Aorta (tissue), 5 donors: ENCODE measurements at places on chromosomes 3 and 15. TPM values are rescaled to one million over a fixed set of nuclear protein-coding genes. Genes with fewer than 3 reads are reported as not detected.
A peak's percentile ranks its signal among the peaks of the same experiment; 100 is the strongest.

Gene ABI3BP
- total RNA-seq, result 213 TPM

- DNase-seq, result no peak
Measured at GRCh38 chr3:106337116-106337515, 468.3 kb upstream of the CBLB start.

- peak; percentile 83 for DNase-seq
Measured at GRCh38 chr15:37098468-37099318, 1.7 kb downstream of the MEIS2 start.

GRCh38 chr3:130693314-130693713 lies 53.3 kb downstream of the PIK3R4 start:
- DNase-seq, result no peak

DNA sequence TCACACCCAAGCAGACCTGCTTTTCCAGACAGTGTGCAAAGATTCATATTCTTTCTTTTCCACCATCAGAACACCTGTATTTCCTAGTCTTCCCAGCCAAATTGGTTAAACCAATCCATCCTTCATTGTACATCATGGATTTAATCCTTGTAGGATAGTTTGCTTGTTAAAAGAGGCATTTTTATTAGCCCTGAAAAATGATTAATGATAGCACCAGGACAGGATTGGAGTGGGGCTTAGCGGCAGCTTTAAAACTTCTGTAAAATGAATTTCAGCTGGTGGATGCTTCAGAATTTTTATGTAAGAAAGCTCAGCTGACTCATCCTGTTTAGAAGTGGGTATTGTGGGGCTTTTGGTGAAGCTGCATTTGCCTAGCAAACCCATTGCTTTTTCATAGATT lies 36.1 kb upstream of the ARHGEF26 start:
- DNase-seq, result no peak

DNA sequence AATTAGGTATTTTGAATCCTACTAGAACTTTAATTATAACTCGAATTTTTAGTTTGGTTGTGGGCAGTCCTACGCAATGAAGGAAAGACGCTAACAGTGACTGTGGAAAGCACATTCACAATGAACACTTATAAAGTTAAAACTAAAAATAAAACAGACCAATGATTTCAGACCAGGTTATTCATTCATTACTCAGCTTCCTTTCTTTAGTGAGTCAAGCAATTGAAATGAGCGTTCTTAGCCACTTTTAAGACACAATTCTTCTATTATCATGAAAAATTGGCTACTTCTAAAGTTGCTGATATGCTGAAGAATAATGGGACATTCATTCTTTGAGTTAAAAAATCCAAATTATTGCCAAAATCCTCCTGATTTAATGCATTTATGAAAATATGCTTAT lies 66.0 kb upstream of the CMSS1 start:
- DNase-seq, result no peak

DNA sequence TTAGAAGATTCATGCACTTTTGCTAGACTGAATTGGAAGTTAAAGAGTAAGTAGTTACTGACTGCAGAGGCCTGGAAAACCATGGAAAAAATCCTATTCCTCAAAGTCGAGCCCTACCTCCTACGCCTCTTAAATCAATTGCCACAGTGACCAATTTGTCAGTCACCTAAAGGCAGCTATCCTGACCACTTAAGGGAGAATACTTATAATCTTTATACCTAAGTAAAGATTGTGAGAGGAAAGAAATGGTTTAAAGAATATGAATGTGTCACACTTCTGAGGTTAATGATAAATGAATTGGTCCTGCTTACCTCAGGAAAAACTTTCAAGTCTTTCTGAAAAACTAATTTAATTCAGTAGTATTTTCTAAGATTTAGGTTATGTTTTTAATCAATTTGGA lies 42.6 kb downstream of the AGTR1 start:
- no peak for DNase-seq

DNA sequence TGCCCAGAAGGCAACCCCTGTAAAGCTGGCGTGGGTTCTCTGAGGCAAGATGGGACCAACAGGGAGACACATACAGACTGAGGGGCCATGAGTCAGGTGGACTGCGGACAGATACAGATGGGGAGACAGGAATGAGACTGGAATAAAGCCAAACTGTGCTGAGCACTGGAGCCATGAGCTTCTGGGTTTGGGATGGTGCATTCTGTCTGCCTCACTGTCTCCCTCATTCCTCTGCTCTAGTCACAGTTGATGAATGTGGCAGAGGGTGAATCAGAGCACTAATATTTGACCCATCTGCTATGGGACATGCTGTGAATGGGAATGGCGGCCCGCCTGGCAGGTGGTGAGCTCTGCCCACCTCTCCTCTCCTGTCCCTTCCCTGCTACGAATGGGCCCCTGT lies 262.9 kb downstream of the EPHB1 start:
- DNase-seq, result no peak

GRCh38 chr15:99504071-99504822 lies 61.5 kb upstream of the MEF2A start:
- DNase-seq, result no peak

GRCh38 chr3:45868650-45869049 lies 17.7 kb upstream of the CCR9 start:
- DNase-seq, result no peak

GRCh38 chr3:69115731-69116130 lies 6.7 kb downstream of the LMOD3 start:
- no peak for DNase-seq

GRCh38 chr3:142844339-142844977 lies 44.4 kb downstream of the PCOLCE2 start:
- no peak for DNase-seq

Gene UBA7
- 102 TPM for total RNA-seq

DNA sequence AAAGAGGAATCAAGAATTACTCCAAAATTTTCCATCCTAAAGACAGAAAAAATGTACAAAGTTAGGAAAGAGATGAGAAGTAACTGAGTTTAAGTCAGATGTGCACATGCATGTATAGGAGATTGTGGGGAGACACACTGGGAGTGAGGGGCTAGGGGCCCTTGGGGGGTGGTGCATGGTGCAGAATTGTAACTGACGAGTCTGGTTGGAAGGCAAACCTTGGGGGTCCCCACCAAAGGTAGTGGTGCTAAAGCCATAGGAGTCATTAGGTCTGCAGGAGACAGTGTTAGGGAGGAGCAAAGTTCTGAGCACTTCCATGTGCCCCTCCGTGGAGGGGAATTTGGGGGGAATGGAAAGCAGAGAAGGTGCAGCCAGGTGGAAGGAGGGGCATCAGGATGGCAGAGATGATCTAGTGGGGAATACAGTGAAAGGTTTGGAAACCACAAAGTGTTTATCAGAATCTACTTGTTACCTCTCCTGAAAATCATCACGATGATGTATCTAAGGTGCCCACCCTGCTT lies 37.5 kb upstream of the EPHB1 start:
- DNase-seq, result no peak

DNA sequence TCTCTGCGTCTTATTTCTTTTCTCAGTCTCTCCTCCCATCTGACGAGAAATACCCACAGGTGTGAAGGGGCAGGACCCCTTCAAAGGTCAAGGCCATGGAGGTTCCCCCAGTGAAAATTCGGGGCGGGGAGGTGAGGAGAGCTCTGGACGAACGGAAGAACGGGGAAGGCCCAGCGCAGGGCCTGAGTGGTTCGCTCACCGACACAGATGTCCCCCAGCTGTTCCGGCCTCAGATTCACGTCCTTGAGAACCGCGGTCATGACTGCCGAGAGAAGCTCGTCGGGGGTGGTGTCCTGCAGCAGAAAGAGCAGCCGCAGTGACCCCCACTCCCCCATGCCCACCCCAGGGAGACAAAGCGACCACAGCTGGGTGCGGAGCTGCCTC lies 542 bp downstream of the ACAA1 start:
- DNase-seq, result no peak

DNA sequence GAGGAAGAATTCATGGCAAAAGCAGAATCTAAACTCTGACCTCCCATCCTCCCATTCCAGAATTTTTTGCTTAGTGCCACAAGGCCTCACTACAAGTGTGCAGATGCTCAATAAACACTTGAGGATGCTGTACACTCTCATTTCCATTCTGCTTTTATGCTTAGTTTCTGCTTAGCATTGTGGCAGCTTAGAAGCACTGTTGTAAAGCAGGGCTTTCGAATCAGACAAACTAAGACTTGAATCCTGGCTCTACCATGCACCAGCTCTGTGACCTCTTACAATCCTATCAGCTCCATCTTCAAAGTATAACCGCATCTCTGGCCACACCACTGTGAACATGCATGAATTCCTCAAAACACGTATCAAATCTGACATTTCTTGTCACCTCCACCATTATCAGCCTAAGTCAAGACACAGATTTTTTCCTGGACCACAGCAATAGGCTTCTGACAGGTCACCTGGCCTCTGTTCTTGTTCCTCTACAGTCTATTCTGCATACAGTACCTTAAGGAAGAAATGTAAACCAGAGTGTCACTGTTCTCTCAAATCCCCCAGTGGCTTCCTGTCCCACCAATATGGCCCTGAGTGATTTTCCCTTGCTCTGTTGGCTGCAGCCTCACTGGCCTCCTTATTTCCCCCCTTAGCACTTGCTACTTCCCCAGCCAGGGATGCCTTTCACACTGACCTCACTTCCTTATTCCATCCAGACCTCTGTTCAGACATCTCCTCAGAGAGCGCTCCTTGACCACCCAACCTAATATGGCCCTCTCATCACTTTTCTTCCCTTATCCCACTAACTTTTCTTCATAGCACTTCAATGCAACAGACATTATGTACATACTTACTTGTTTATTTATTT lies 8.1 kb upstream of the PHC3 start:
- DNase-seq, result no peak

Gene WNT5A
- 10.6 TPM for total RNA-seq

DNA sequence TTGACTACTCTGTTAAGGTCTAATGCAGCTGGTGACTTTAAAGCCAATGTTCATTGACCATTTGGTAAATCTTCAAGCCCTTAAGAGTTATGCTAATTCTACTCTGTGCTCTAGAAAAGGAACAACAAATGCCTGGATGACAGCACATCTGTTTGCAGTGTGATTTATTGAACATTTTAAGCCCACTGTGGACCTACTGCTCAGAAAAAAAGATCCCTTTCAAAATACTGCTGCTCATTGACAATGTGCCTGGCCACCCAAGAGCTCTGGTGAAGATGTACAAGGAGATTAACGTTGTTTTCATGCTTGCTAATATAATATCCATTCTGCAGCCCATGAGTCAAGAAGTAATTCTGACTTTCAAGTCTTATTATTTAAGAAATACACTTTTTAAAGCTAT lies 110.8 kb downstream of the TBC1D5 start:
- DNase-seq, result no peak

Gene TGM4
- not detected for total RNA-seq

GRCh38 chr15:77038312-77039216 lies 32.3 kb downstream of the TSPAN3 start:
- DNase-seq, result no peak

- peak; percentile 64 for DNase-seq
Measured at GRCh38 chr15:41994171-41994650, 21.9 kb upstream of the EHD4 start.

- DNase-seq, result no peak
Measured at GRCh38 chr3:57545636-57546268, 1.6 kb upstream of the DNAH12 start.

Gene ARHGEF26
- total RNA-seq, result 16.4 TPM

Gene TAGLN3
- not detected for total RNA-seq

Gene BUB1B
- 0.84 TPM for total RNA-seq

GRCh38 chr3:114144909-114145688 lies 33.8 kb downstream of the DRD3 start:
- DNase-seq, result no peak

DNA sequence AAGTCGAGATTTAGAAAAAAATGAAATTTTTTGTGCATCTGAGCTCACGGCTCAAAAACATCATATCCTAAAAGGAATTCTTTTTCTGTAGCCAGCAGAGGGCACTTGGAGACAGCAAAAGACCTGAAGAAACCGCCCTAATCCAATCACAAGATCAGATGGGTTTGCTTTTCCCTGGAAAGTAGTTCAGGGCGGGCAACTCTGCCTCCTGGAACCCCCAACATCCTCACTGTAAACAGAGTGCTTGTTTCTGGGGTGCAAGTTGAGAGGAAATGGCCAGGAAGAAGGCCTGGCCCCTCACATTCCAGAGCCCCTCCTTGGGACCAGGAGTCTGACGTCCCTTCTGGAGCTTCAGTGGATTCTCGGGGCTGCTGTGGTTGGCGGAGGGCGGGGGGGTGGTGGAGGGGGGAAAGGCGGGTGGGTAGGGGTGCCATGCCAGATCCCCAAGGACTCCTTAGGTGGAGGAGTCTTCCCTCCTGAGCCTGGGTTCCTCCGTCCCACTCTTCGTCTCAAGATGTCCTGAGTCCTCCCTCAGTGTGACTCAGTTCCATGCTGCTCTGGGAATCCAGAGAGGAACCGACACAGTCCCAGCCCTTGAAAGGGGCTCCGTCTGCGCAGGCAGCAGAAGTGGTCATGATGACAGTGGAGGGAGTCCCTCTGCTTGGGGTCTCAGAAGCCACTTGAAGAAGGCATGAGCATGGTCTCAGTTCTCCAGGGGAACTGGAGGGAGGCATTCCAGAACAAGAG lies 35.9 kb downstream of the CCK start:
- DNase-seq, result no peak

Gene OR5K2
- not detected for total RNA-seq

- DNase-seq, result peak; percentile 72
Measured at GRCh38 chr3:119555309-119555735, 4.1 kb downstream of the CD80 start.

DNA sequence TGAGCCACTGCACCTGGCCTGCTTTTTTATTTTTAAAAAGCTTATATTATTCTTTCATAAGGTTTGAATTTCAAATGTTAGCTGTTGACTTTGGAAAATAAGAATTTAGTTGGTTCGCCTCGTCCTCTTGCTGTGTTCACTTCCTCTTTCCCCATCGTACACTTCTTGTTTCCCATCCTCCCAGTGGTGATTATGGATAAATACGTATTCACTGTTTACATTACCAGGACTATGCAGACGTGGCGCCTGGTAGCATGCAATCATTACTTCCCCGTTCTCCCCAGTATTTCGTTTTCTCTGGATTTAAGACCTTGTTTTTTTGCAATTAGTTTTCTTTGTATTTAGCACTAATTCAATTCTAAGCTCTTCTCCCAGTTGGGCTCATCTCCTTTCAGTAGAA lies 70.1 kb downstream of the LMLN start:
- DNase-seq, result no peak

- DNase-seq, result peak; percentile 68
Measured at GRCh38 chr3:118987477-118987876, 47.2 kb downstream of the IGSF11 start.

DNA sequence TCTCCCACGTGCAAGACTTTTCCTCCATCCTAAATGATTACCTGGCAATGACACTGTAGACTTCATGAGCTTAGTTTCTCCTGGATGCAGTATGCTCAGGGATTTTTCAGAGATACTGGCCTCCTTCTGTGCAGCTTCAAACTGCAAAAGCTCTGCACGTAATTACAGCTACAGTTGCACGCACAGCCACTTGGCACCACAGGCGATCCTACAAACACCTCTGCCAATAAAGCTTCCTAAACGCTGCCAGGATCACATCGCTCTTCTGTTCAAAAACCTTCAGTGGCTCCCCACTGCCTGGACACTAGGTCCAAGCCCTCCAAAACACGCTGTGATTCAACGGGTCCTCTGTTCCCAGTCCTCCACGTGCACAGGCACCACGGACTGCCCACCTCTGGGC lies 49.5 kb downstream of the NUP210 start:
- no peak for DNase-seq

GRCh38 chr3:56055951-56056350 lies 412.3 kb downstream of the ERC2 start:
- DNase-seq, result no peak

- DNase-seq, result no peak
Measured at GRCh38 chr3:192128922-192129321, 598.4 kb downstream of the FGF12 start.

Gene IQCF5
- not detected for total RNA-seq

Gene CGNL1
- total RNA-seq, result 46.3 TPM

GRCh38 chr3:166731701-166732100 lies 648.4 kb downstream of the ZBBX start:
- no peak for DNase-seq
